CD8-positive, alpha-beta T cell (primary cell): ENCODE measurements at places on chromosomes 3 and 15. TPM values are rescaled to one million over a fixed set of nuclear protein-coding genes. Genes with fewer than 3 reads are reported as not detected.

OIP5 gene
- total RNA-seq, result not detected

GATA2 gene
- total RNA-seq, result 0.39 TPM

HEMK1 gene
- 11.1 TPM for total RNA-seq

ARL14 gene
- total RNA-seq, result not detected

EOMES gene
- total RNA-seq, result 8.9 TPM

GOLGA8J gene
- not detected for total RNA-seq
